Activated CD8-positive, alpha-beta memory T cell treated with anti-CD3 and anti-CD28 coated beads, Interleukin-2, amount 50 U/mL, for 4 hours (primary cell): ENCODE measurements at places on chromosomes 4 and X.

DNA sequence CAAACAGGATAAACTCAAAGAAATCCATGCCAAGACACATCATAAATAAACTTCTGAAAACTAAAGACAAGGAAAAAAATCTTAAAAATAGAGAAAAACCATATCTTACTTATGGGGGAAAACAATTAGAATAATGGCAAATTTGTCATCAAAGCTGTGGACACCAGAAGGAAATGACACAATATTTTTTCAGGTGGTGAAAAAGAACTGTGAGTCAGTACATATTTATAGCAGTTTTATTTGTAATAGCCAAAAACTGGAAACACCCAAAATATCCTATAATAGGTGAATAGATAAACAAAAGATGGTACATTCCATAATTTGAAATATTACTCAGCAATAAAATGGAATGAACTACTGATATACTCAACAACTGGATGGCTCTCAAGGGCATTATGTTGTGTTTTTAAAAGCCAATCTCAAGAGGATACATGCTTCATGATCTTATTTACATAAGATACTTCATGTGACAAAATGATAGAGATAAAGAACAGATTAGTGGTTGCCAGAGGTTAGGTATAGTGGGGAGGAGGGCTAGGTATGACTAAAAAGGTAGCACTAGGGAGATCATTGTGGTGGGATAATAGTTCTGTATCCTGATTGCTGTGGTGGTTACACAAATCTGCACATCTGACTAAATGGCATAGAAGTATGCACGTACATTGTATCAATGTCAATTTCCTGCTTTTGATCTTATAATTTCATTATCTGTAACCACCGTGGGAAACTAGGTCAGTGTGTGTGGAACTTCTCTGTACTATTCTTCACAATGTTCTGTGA is 191.9 kb downstream of the PPP1R2C start:
- no peak for DNase-seq

DNA sequence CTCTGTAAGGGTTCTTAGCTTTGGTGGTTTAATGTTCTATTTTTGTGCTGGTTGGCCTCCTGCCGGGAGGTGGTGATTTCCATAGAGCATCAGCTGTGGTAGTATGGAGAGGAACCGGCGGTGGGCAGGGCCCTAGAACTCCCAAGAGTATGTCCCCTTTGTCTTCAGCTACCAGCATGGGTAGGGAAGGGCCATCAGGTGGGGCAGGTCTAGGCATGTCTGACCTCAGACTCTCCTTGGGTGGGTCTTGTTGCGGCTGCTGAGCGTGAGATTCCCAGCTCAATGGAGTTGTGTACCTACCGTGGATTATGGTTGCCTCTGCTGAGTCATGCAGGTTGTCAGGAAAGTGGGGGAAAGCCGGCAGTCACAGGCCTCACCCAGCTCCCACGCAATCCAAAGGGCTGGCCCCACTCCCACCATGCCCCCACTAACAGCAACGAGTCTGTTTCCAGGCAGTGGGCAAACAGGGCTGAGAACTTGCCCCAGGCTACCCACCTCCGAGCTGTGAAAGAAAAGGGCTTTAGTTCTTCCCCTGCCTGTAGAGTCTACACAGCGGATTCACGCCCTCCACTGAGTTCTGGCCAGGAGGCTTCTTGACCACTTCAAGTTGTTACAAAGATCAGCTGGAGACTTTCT is 235.9 kb downstream of the RPA4 start:
- DNase-seq = no peak

GRCh38 chr4:128517739-128518510 is 230.3 kb upstream of the PGRMC2 start:
- no peak for DNase-seq

DNA sequence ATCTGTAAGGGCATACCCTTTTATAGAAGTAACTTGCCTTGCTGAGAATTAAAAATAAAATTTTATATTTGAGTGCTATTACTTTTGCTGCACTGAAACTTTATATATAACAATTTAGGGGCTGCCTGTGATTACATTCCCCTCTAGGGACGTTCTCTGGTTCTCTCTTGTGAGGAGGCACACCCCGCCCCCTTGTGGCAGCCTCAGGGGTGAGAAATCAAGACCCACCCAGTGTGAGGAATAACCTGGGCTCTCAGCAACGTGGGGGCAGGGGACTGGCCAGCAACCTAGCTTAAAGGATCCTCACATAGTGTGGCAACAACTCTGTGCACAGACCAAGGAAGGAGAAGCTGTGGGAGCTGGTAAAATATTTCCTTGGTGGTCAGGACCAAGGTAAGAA is 43.7 kb downstream of the MAGEA9 start:
- DNase-seq = peak; percentile 57

GRCh38 chr4:87523307-87523706 is 5.9 kb downstream of the SPARCL1 start:
- no peak for DNase-seq

DNA sequence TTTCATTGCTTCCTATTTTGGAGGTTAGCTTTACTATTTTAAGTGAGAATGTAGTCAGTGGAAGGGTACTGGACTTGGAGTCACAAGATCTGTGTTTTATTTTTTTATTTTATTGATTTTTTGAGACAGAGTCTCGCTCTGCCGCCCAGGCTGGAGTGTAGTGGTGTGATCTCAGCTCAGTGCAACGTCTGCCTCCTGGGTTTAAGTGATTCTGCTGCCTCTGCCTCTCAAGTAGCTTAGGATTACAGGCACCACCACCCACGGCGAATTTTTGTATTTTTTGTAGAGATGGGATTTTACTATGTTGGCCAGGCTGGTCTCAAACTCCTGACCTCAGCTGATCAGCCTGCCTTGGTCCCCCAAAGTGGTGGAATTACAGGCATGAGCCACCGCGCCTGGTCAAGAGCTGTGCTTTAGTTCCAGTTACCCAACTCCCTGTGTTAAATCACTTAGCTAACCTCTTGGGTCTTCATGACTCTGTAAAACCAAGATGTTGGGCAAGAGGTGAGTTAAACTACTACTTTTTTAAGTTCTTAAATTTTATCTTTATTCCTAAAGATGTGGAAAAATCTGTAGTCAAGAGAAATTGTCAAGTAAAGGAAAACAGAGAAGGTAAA is 11.2 kb downstream of the USP9X start:
- DNase-seq = no peak

GRCh38 chrX:153621949-153622598 is 23.1 kb upstream of the CCNQ start:
- no peak for DNase-seq

DNA sequence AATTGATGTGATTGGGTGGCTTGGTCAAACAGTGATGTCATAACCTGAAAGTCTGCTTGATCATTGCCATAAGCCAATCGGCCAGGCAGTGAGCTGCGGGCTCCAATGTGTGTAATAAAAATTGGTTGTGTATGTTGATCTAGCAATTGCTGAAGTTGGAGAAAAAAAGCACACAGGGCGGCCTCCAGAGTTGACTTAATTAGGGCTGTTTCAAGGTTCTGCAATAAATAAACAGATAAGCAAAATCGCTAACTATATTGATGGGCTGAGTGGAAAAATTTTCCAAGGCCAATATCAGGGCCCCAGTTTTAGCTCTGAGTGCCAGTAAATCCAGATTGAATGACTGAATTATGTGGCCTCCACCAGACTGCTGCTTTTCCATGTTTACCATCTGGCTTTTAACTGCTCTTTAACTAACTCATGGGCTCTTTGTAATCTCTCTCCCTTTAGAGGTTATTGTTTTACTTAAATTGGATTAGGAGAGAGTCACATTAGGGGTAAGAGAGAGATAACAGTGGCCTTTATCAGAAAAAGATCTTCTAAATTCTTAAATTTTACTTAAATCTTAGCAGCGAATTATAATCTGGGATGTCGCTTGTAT is 160.6 kb upstream of the WDFY3 start:
- no peak for DNase-seq
